Suppressor macrophage treated with lipopolysaccharide for 4 hours (primary cell): ENCODE measurements at places on chromosomes 1 and 21.

- DNase-seq: peak; percentile 32
Measured at GRCh38 chr1:167722152-167722869, 529 bp downstream of the MPZL1 start.

DNA sequence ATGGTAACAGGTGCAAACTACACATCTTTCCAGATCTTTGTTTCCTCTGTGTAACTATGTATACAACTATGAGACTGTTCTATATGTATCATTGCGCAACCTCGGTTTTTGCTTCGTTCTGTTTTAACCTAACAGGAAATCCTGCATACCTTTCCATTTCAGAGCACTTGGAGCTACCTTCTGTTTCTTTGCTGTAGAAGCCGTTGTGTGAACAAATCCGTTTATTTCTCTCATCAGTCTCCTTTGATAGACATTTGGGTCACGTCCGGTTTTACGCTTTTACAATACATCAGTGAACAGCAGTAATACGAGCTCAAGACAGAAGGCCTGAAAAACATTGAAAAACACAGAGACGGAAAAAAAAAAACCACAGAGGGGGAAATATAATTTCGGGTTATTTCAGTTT is 10.5 kb downstream of the ATP5IF1 start:
- peak; percentile 35 for DNase-seq

DNA sequence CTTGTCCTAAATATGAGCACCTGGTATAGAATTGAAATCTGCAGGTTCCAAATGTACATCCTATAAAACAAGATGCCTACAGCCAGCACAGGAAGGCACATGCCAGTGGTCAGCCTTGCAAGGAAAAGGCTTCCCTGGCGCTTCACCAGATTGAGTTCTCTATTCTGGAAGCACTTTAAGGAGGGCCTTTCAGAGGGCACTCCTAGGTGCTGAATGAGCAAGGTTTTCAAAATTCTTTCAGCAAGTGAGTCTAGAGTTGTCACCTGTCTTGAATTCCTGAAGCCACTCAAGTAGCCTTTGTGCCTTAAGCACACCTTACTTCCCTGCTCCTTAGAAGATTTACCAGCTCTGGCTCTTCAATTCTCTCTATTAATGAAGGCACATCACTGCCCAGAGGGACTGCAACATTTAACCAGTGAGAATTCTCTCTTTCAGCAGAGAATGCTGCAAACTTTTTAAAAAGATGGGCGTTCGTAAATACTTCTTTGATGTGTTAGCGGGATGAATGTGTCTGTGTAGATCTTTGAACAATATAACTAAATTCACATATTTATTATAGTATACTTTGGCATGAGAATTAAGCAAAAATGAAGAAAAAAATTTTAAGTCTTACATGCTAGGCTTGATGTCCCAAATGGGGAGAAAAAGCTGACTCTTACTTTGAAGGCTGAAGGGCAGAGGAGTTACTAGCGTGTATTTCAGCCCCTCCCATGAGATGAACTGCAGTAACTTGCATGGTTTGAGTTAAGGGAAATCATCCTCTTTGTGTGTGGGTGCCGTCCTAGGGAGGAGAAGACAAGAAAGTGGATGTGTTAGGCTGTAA is 162.0 kb downstream of the NTPCR start:
- DNase-seq: no peak

GRCh38 chr1:94927405-94928175 is 680 bp upstream of the CNN3 start:
- DNase-seq: no peak

DNA sequence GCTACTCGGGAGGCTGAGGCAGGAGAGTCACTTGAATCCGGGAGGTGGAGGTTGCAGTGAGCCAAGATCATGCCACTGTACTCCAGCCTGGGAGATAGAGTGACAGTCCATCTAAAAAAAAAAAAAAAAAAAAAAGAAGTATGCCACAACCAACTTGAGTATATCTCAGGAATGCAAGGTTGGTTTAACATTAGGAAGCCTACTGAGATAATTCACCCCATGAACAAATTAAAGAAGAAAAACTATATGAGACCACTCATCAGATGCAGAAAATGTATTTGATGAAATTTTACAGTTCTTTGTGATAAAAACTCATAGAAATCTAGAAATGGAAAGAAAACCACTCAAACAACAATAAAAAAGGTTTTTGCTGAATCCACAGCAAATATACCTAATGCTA is 373.8 kb downstream of the LMO4 start:
- DNase-seq: no peak
